ENCODE measurements at places on chromosomes 4 and X.

DNA sequence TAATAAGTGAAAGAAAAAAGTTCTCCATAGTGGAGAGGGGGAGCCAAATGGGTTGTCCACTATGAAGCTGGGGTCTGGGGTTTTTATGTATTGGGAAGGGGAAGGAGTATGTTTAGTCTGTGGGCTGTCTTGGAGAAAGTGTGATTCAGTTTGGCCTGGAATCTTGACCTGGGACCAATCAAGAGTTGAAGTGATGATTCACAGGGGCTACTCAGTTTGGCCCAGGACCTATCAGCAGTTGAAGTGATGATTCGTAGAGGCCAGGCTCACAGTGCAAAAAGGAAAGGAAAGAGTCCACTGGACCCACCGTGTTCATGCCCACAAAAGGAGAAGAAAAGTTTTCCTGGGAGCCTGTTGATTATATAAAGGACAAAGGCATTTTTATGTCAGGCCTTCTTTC is 47.3 kb upstream of the RAB9B start:
- DNase-seq, result no peak

- DNase-seq, result no peak
Measured at GRCh38 chr4:98546910-98547594, 111.4 kb downstream of the TSPAN5 start.

DNA sequence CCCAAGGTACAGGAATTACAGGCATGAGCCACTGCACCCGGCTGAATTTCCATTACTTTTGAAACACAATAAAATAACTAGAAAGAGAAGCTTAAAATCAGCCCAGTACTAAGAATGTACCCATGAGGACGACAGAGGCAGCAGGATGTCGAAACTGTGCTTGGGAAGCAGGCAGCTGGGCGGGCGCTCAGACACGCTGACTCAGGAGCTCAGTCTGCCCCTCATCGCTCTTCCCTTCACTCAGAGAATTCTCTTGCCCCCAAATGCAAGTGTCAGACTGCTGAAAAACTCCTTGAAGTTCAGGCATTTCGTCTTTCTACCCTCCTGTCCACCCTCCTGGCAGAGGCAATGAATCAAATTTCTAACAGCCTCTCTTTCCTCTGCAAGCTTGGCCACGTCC is 41.0 kb upstream of the CDKN2AIP start:
- DNase-seq, result no peak

GRCh38 chrX:6131287-6131686 is 97.4 kb downstream of the NLGN4X start:
- DNase-seq, result no peak

DNA sequence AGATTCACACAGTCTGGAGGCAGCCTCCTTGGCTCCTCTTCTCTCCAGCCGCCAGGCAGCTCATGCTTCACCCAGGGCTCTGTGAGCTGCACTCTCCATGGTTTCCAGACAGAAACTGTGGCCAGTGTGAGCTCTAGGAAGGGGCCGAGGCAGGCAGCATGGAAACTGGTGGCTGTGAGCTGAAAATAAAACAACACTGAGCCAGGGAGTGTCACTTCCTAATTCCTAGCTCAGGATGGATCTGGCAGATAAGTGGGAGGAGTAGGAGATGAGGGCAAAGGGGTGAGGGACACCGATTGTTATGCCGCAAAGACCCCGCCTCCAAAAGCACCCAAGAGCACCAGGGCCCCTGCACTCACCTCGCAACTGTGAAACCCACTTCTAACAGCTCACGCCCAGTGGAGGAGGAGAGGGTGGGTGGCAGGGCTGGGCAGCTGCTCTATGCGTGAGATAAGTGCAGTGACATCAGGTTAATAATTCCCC is 69.8 kb downstream of the FHDC1 start:
- DNase-seq, result no peak

DNA sequence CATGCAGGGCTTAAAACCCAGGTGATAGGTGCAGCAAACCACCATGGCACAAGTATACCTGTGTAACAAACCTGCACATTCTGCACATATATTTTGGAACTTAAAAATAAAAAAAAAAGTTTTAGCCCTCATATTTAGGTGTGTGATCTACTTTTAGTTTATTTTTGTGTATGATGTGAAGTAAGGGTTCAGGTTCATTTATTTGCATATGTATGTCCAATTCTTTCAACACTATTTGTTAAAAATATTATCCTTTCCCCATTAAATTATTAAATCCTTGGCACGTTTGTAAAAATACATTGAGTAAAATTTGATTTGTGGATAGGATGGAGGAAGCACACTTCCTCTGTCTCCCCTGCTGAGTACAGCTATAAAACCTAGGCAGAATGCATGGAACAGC is 12.9 kb downstream of the RAB39B start:
- no peak for DNase-seq

GRCh38 chrX:56920338-56920997 is 74.9 kb downstream of the SPIN3 start:
- no peak for DNase-seq

- DNase-seq, result no peak
Measured at GRCh38 chr4:122577808-122578781, 42.8 kb downstream of the IL21 start.

DNA sequence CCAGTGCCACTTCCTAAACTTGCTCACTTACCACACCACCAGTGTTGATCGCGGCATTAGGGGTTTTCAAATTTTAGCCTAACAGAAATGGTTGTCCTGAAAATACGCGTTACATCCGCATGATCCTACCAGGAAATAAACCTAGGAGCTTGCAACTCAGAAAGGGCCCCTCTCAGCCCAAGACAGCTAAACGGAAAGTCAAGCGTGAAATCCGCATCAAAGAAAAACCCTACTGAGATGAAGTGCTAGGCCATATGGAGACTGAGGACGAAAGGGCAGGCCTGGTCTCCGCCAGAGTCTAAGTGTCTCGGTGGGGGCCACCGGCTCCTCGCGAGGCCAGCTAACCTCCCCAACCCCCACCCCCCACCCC is 626 bp downstream of the YTHDC1 start:
- DNase-seq, result no peak

DNA sequence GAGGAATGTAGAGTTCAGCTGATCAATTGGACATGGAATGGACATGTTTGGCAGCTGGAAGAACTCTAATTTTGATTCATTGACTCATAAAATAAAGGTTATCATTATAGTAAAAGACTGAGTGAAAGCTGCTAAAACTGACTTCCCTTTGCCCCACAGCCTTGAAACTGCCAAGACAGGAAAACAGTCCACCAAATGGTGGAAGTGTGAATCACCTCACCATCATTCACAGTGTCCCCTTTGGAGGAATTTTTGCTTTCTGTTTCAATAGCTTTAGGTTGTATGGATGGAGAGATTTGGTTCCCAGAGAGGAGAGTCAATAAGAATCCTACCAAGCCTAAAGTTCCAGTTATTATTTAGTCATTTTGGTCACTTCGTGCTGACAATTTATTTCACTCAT is 20.8 kb upstream of the FREM3 start:
- no peak for DNase-seq

DNA sequence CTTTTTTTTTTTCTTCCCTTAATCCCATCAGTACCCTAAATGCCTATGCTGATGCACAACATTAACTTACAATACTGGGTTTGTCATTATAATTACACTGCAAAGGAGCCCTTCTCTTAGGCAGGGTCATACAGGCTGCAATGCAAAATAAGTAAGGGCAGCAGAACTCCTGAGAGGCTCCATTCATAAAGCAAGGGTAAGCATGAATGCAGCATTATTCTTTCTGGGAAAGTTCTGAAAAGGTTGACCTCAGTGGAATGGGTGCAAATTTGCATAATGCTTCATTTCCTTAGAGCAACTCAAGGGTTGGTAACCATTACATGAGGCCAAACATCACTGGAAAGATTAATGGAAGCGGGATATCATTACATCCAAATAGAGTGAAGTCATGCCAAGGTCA is 789.2 kb downstream of the KLHL13 start:
- no peak for DNase-seq

DNA sequence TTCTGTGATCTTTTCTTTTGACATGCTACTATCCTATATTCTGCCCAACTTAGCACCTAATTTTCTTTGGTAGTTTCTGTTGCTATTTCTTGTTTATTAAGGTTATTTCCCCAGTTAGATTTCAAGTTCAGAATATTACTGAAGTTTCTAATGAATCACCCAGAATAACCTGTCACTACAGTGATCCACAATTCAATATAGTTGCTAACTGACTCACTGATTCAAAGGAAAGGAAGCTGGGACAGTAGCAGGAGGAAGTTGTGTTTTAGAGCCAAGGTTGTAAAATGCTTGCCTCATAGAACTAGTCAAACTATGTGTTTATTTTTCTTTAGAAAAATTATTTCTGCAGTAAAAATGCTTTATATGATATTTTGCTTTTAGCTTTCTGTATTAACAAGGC is 37.4 kb downstream of the PAK3 start:
- DNase-seq, result no peak

DNA sequence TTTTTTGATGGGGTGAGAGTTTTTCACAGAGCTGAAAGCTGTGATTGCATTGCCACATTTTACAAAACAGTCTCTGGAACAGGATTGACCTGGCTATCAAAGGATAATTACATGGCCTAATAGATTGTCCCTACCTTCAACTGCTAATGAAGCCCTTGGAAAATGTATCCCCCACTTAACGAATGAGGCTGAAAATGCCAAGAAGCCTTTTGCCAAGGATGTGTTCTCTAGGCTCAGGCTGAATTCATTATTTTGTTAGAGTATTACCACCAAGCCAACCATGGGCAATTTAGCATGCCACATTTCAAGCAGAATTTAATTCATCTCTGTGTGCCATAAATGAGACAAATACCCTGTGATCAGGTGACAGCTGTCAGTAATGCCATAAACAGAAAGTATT is 35.5 kb downstream of the SHROOM3 start:
- no peak for DNase-seq

- DNase-seq, result peak; percentile 3
Measured at GRCh38 chr4:82721819-82722423, 76.7 kb downstream of the SCD5 start.

GRCh38 chrX:96407501-96407900 is 277.1 kb upstream of the DIAPH2 start:
- DNase-seq, result no peak

GRCh38 chr4:122456231-122457116 is at the start of gene IL2:
IL2 (minus strand) TSS chr4:122456725; CDS start chr4:122456440, 285 bp downstream.
- DNase-seq, result no peak

GRCh38 chr4:40206426-40206825 is 9.6 kb downstream of the RHOH start:
- DNase-seq, result no peak

GRCh38 chr4:42390622-42391354 is 6.5 kb upstream of the SHISA3 start:
- no peak for DNase-seq

GRCh38 chr4:147049946-147050345 is 104.3 kb upstream of the TTC29 start:
- no peak for DNase-seq

GRCh38 chr4:187606581-187606980 is 389.0 kb upstream of the ZFP42 start:
- DNase-seq, result peak; percentile 4

DNA sequence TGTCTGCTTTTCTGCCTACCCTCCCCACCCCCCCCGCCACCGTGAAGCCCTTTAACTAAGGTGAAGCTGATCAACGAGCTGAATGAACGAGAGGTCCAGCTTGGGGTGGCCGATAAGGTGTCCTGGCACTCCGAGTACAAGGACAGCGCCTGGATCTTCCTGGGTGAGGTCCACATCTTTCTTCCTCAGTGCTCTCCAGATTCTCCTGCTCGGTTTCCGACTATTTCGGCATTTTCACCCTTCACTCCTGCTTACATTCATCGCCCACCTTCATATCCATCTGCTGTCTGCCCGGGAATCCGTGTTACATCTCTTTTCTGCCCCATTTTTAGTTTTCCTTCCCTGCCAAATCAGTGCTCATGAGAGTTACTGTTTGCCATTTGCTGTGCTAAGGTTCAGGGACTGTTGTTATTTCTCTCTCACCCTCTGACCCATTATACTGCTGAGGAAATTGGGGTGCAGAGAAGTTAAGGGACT is 459 bp downstream of the RBMX2 start:
- DNase-seq, result no peak

DNA sequence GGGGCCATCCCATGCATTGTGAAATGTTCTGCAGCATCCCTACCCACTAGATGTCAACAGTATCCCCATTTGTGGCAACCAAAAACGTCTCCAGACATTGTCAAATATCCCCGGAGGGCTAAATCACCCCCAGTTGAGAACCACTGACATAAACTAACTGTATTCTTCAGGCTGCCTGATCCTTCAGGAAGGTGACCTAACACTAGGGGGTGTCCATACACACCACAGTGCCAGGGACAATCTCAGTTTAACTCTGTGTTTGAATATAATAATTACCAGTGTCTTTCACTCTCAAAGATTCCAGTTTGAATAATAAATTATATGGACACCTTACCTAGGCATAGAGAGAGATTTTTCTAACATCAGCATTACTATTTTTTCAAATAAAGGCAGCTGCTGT is 6.4 kb downstream of the ACE2 start:
- no peak for DNase-seq

GRCh38 chr4:123652476-123652875 is 255.9 kb downstream of the SPRY1 start:
- no peak for DNase-seq

GRCh38 chr4:113086172-113086695 is 36.8 kb downstream of the ANK2 start:
- DNase-seq, result no peak

GRCh38 chrX:56974408-56974807 is 20.9 kb downstream of the SPIN3 start:
- no peak for DNase-seq

- peak; percentile 4 for DNase-seq
Measured at GRCh38 chrX:154458116-154458953, at the start of gene PLXNA3. PLXNA3 (plus strand) TSS chrX:154458281; CDS start chrX:154460184, 1,903 bp downstream.

- no peak for DNase-seq
Measured at GRCh38 chr4:6526156-6526555, 48.8 kb upstream of the MAN2B2 start.

GRCh38 chr4:88211473-88212252 is 53.2 kb upstream of the ABCG2 start:
- DNase-seq, result peak; percentile 40

- DNase-seq, result no peak
Measured at GRCh38 chrX:29666366-29666765, 549.0 kb upstream of the MAGEB2 start.

GRCh38 chr4:147571036-147571770 is 46.0 kb upstream of the TMEM184C start:
- DNase-seq, result no peak

DNA sequence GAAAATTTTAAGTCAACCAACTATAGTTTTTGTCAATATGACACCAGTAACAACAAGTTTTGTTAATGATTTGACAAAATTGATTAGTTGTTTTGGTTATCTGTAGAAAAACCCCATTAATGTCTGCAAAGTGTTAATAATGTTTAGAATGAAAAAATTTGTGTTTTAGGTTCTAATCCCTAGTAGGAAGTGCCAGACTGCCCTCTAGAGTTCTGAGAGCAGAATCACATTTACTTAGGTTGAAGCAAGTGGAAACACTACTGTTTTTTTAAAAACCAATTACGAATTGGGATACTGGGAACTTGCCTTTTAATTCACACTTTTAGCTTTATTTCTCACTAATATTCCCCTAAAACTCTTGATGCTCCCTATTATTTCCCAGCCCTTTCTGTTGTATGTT is 101.1 kb upstream of the CYLC1 start:
- DNase-seq, result no peak
